Iris pigment epithelial cell (primary cell): ENCODE measurements at places on chromosomes 7 and 10.
A peak's percentile ranks its signal among the peaks of the same experiment; 100 is the strongest.

DNA sequence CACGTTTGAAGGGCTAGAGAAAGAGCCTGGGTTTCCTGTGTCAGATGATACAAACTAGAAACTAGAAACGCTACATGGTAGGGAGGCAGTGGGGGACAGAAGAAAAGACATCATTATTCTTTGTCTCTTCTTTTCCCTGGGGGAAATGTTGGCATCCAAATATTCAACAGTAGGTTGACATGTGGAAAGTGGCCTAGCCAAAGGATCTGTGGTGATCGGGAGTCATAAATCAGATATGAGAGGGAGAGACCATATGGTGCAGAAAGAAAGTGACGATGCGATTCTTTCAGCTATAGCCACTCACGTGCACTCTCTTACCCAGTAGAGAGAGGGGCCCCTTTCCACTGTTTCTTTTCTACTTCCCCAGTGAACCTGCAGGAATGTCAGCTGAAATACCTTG is 964.7 kb downstream of the LRMDA start:
- DNase-seq = no peak

GRCh38 chr10:107336061-107336460 is 171.6 kb upstream of the SORCS1 start:
- no peak for DNase-seq

- no peak for DNase-seq
Observed at GRCh38 chr10:84715911-84716310, 387.5 kb downstream of the CCSER2 start.

GRCh38 chr10:25492040-25492439 is 317.2 kb downstream of the GPR158 start:
- no peak for DNase-seq

GRCh38 chr7:141558544-141559183 is 7.5 kb downstream of the AGK start:
- peak; percentile 80 for DNase-seq

GRCh38 chr7:104978460-104978859 is 35.5 kb upstream of the KMT2E start:
- DNase-seq = no peak

DNA sequence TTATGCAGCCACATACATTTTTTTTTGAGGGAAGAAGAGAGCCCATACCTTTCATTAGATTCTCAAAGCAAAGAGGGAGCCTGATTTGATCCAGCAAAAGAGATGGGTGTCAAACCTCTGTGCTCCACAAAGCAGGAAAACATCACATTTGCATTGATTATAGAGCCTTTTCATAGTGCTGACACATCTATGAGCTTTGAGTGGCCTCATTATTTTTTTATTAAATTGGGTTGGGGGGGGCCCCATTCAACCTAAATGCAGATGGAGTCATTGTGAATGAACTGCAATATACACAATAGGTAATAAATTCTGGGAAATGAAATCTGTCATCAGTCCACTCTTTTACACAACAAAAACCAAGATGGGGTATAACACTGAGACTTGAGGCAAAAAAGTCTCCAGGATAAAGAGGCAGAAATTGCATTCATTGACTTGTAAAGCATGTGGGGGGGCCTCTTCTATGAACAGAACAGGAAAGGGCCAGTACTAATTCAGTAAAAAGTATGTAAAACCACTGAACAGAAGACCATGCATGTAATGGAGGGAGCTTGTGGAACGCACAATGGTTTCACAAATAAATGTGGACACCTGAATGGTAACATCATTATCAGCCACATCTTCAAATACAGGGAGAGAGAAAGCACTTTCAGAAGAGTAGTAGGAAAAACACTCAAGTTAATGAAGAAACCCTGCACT is 17.7 kb upstream of the ASB4 start:
- no peak for DNase-seq

GRCh38 chr7:24720283-24720682 is 37.0 kb downstream of the GSDME start:
- no peak for DNase-seq

DNA sequence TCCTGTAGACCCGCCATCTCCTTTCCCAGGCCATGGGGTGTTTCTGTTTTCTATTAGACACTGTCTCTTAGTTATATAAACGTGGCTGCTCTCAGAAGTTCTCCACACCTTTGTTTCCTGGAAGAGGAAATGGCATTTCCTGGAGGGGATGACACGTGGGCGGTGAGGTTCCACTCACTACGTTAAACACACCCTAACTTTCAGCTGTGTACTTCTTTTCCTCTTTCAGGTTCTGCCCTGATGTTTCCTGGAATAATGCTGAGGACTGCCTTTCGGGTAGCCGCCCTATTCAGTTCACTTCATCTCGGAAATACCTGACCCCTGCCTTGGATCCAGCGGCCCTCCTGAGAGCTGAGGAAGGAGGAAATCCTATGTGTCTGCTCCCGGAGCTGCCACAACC is 3.4 kb upstream of the PRKCQ start:
- DNase-seq = no peak

GRCh38 chr7:94649450-94649849 is 6.5 kb downstream of the SGCE start:
- no peak for DNase-seq

DNA sequence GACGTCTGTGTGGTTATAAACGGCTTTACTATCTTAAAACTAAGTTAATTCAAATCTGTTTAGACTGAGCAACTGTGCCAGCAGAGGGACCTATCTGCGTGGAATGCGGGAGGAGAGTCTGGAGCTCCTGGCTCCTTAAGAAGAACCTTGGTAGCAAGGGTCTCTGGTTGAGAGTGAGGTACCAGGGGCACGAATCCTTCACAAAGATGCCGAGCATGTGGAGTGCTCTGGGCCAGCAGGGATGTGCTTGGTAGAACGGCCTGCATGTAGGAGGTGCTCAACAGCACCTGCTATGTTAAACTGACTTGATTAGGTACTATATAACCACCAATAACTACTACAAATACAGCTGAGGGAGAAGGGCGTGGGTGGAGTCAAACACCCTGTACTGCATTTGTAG is 102.6 kb downstream of the VIPR2 start:
- DNase-seq = no peak

DNA sequence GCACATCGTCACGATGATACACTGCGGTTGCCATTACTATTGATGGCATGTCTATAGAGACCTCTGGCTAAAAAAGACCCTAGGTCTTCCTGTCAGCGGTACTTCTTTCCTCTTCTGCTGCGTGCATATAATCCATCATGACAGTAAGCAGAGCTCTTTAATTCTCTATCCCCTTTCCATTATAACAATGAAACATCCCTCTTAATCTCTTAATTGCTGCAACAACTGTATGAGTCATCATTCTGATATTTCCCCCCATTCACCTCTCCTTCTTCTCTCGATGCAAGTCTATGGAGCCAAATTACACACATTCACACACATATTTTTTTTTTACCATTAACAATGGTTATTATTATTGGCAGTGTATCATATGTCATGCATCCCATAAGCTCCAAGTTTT is 45.2 kb upstream of the AKR1E2 start:
- DNase-seq = peak; percentile 63
